ENCODE measurements at places on chromosomes 7 and 10.
A peak's percentile ranks its signal among the peaks of the same experiment; 100 is the strongest.

DNA sequence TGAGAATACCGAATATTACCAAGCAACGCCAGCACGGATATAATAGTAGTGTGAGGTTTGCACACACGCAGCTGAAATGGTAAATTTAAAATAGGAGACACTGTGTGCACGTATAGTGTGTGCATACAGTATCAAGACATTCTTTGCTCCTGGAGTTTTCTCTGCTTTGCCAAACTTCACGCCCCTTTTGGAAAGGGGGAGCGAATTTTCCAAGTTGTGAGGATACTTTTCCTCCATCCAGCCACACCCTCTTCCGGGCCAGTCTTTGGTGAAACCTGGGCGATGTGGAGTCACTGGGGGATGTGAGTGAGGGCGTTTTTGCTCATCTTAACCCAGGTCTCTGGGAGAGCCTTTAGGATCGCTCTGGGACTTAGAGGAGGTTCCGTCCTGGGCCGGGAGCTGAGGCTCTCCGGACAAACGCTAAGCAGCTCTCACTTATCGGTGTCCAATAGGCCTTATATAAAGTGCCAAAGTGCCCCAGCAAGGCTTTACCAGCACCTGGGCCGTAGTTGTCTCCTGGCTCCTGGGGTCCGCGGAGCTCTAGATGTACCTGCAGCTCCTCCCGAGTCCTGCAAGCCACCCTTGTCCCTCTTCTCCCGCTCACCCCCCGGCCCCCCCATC lies 160.0 kb upstream of the MKI67 start:
- DNase-seq: no peak

DNA sequence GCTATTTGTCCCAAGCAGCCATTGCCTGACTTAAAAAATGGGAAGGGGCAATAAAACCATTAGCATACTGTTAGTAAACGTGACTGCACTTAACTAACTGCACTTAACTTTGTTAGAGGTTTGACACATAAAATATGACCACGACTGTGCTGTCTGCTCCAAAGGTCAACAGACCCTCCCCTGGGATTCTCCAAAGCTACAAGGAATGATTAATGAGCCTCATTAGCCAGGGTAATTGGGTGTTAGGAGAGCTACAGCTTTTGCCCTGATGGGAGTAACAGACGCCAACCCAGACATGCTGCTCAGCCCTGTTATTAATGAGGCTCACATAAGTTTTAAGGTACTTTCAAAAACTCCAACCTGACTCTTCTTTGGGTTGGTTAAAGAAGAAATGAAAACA lies 129.4 kb upstream of the PLPP4 start:
- no peak for DNase-seq

DNA sequence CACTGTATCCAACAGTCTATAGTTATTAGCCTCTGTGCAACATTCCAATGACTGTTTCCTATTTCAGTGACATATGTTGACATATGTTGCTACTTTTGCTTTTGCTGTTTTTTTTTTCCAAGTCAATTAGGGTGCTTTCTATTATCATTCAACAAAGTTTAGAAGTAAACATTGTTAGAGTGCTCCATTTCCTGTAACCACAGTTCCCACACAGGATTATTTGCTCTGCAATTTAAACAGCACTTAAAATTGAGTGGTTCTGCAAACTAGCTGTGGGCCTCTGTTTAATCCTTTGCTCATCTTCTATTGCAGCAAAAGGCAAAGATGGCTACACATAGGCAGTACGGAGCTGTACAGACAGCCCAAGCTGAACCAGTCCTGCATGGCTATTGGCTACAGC lies 46.5 kb upstream of the PTN start:
- no peak for DNase-seq

- no peak for DNase-seq
Measured at GRCh38 chr7:130951976-130952876, 218.2 kb upstream of the KLF14 start.

- peak; percentile 84 for DNase-seq
Measured at GRCh38 chr7:74617180-74617744, 40.3 kb upstream of the GTF2I start.

DNA sequence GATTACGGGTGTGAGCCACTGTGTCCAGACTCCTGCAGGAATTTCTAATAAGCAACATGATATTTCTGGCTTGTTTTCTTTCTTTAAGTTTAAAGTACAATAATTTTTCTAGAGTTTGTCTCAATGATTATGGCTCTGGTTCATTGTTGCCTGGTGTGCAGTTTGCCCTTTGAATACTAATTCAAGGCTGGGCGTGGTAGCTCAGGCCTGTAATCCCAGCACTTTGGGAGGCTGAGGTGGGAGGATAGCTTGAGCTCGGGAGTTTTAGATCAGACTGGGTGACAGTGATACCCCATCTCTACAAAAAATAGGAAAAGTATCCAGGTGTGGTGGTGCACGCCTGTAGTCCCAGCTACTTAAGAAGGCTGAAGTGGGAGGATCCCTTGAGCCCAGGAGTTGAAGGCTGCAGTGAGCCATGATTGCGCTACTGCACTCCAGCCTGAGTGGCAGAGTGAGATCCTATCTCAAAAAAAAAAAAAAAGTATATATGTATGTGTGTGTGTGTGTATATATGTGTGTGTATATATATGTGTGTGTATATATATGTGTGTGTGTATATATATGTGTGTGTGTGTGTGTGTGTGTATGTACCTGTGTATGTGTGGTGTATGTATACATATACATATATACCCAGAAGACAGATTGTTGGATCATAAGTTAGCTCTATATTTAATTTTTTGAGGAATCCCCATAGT lies 8.2 kb downstream of the ADIRF start:
- DNase-seq: no peak

DNA sequence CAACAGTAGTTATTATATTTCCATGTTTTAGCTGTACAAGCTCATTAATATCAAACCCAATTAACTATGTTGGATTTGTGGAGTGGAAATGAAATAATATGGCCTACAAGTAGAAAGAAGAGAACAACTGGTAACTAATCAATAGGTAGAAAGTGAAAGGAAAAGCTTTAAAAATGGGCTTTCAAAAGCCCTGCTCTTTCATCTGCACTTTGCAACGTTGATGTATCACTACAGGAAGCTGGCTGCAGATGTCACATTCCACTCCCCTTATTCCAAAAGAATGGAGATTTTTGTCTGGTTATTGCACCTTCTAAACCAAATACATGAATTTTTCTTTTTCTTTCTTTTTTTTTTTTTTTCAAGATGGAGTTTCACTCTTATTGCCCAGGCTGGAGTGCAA lies 11.7 kb upstream of the MKI67 start:
- DNase-seq: no peak

DNA sequence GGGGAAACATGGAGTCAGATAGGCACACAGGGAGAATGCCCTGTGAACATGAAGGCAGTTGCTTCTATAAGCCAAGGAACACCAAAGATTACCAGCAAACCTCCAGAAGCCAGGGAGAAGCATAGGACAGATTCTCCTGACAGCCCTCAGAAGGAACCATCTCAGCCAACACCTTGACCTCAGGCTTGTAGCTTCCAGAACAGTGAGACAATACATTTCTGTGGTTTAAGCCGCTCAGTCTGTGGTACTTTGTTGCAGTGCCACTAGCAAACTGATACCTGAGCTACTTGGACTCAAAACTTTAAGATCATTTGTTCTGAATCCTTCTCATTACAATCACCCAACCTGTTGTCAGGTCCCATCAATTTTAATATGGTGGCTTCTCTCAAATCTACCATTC lies 31.2 kb downstream of the ABLIM1 start:
- no peak for DNase-seq

GRCh38 chr7:44286618-44287487 lies 38.5 kb downstream of the CAMK2B start:
- DNase-seq: peak; percentile 28

DNA sequence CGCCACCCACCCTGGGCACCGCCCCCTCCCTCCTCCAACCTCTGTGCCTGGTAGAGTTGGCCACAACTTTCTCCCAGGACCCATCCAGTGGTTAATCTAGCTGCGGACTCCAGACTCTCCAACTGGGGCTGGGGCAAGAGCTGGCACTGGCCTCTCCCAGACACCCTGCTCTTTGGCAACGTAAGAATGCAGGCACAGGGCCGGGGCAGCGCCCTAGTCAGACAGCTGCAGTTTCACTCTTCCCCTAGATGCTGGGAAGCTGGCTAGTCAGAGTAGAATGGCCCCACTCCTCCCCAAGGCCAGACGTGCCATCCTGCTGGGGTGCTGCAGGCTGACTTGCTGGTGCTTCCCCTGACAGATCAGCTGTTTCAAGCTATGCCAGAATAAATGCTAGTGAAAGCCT lies 22.1 kb downstream of the HSPA12A start:
- DNase-seq: no peak

GRCh38 chr7:110573862-110574528 lies 516.9 kb upstream of the LRRN3 start:
- no peak for DNase-seq

GRCh38 chr7:36896418-36896817 lies 172.1 kb upstream of the AOAH start:
- no peak for DNase-seq

GRCh38 chr10:86191166-86191565 lies 175.4 kb downstream of the GRID1 start:
- DNase-seq: no peak

DNA sequence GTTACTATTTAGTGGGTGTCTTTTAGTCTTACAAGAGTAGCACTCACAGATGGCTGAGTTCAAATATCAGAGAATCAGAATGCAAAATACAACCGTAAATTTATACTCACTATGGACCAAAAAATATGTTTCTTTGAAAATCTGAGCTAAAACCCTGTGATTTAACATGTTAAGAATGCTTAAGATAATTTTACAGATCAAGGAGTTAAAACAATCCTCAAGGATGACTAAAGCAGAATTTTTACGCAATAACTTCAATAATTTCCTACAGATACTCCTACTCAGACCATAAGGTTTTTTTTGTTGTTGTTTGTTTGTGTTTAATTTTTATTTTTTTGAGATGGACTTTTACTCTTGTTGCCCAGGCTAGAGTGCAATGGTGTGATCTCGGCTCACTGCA lies 47.9 kb upstream of the CCDC6 start:
- no peak for DNase-seq

DNA sequence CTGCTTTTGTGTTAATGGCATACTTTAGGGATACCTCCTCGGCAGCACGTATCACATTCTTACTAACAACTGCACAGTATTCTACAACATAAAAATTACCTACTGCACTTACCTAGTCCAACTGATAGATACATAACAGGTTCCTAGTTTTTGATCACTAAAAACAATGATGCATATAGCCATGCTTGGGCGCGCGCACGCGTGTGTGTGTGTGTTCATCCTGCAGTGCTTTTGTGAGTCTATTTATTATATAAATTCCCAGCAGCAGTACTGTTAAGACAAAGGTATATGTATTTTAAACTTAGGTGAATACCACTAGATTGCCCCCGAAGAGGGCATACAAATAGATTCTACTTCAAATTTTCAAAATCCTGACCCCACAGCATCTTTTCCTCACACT lies 181.4 kb downstream of the ELMO1 start:
- no peak for DNase-seq

DNA sequence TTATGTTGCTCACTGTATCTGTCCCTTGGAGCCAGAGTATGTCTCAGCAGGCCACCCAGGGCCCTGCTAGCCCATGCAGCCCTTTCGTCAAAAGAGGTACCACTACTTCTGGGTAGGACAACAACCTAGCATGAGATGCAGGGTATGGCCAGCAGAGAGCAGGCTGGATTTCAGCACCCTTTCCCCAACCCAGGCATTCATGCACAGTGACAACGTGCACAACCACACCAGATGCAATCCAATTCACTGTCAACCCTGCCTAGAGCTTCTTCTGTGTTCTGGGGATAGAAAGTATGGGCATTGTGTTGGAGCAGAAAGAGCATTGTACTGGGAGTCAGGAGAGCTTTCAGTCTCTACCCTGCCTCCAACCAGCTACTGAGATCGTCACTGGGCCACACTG lies 37.9 kb downstream of the JAZF1 start:
- DNase-seq: no peak

- no peak for DNase-seq
Measured at GRCh38 chr7:117184367-117184766, 138.5 kb downstream of the WNT2 start.

DNA sequence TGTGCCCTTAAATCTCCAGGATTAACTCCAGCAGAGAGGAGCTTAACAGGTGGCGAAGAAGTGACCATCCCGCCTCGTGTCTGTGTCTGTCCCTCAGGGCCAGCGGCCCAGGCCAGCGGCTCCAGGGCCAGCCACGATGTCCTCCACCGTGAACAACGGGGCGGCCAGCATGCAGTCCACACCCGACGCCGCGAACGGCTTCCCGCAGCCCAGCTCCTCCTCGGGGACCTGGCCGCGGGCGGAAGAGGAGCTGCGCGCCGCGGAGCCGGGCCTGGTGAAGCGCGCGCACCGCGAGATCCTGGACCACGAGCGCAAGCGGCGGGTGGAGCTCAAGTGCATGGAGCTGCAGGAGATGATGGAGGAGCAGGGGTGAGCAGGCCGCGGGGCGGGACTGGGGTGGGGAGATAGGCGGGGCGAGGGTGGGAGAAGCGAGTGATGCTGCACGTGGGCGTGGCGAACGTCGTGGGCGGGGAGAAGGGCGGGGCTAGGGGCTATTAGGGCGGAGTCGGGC lies 33.3 kb downstream of the SRRM3 start:
- DNase-seq: peak; percentile 13

GRCh38 chr7:155291045-155291530 lies 6.6 kb upstream of the INSIG1 start:
- DNase-seq: no peak

DNA sequence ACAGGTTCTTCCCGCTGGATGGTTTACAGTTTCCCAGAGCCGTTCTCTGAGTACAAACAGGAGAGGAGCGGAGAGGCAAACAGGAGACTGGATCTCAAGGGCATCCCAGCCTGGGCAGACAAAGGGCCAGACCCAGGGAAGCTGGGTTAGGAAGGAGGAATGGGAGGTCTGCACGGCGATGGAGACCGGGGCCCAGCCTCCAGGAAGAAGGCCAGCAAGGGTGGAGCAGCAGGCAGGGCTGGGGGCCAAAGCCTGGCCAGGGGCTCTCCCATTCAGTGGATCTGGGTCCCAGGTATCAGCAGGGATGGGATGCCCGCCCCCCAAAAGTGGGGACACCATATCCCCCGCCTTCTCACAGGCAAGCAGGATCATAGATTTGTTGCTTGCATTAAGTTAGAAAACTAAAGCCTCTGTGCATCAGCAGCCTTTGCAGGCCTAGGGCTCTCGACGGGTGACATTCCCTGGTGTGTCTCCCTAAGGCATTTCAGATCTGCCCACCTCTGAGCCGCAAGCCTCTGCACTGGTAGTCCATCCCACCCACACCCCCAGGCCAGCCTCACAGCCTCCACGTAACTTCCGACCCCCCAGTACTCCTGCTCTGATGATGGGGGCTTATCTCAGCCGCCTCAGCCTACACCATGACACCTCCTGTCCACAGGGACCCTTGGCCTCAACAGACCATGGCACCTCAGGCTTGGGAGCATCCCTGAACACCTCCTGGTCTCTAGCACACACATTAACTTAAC lies 59.9 kb downstream of the TNS3 start:
- DNase-seq: no peak

DNA sequence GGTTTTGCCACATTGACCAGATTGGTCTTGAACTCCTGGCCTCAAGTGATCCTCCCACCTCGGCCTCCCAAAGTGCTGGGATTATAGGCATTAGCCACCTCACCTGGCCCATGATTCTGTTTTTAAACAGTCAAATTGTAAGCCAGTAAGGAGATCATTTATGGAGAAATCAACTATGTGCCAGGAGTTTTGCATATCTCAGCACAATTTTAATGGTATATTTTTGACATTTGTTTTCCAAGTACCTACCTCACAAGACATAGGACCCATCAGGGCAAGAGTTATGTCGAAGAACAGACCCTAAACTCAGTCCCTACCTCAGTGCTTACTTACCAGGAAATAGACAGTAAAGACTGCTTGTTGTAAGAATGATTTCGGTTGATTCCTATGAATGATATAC lies 173.3 kb upstream of the TNS3 start:
- DNase-seq: no peak

Measured in DND-41 (cell line).